Large intestine (tissue), 12 donors: ENCODE measurements at places on chromosomes 4 and X. TPM values are rescaled to one million over a fixed set of nuclear protein-coding genes. Genes with fewer than 3 reads are reported as not detected.

DNA sequence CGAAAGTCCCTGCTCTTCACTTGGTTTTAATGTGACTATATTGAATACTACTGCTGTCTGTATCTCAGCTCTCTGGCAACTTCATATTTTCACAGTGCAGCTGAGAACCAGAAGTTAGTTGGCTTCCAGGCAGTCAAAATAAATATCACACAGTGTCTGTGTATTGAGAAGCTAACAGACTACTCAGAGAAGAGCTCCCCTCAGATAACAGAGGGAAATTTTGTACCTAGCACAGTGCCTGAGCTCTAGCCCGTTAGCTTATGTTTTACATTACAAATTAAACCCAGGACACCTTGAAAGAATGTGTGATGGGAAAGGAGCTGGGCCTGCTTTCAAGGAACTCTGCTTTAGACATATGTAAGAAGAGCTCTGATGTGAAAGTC lies 22.7 kb downstream of the JADE1 start:
- peaks cover 31% of the 10 kb centered on the region for H3K4me1 ChIP-seq
- no peak overlapping the region for H3K4me3 ChIP-seq
- peaks cover 16% of the 10 kb centered on the region for H3K36me3 ChIP-seq
- DNase-seq, result no peak
- no peaks in the 10 kb centered on the region for H3K27me3 ChIP-seq

C4orf51 gene
- polyA plus RNA-seq, result not detected

S100P gene
- 5.0 TPM for polyA plus RNA-seq

GRCh38 chrX:22889819-22890218 lies 109.9 kb upstream of the DDX53 start:
- H3K36me3 ChIP-seq, result no peaks in the 10 kb centered on the region
- H3K27ac ChIP-seq, result no peak overlapping the region
- no peaks in the 10 kb centered on the region for H3K27me3 ChIP-seq
- H3K4me1 ChIP-seq, result no peaks in the 10 kb centered on the region

DNA sequence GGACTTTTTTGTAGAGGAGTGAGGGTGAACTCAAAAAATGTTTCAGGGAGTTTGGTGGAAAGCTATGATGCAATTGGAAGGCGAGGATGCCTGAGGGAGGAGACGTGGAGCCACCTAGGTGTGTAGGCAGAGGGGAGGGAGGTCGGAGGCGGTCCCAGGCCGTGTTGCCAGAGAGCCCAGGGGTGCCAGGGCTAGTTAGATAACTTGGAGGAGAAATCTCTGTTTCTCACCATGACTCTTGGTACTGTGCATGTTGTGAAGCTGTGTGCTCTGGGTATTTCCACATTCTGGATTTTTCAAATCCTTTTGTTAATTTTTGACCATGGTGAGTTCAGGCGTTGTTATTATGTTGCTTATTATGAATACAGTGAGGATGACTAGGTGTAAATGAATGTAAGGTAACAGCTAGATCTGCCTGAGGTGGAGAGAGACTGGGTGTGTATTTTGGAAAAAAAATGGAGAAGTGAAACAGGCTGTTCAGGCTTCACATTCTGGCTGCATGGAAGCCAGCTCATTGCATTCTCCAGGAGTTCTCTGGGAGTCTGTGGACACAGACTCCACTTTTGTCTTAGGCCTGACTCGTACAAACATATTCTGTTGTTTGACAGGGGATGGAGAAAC lies 4.5 kb downstream of the RAB9A start:
- no peak overlapping the region for H3K27ac ChIP-seq
- peaks cover 8% of the 10 kb centered on the region for H3K4me1 ChIP-seq
- H3K36me3 ChIP-seq, result no peaks in the 10 kb centered on the region
- no peak overlapping the region for H3K4me3 ChIP-seq
- no peaks in the 10 kb centered on the region for H3K27me3 ChIP-seq

MAGEA10 gene
- 0.06 TPM for polyA plus RNA-seq

DNA sequence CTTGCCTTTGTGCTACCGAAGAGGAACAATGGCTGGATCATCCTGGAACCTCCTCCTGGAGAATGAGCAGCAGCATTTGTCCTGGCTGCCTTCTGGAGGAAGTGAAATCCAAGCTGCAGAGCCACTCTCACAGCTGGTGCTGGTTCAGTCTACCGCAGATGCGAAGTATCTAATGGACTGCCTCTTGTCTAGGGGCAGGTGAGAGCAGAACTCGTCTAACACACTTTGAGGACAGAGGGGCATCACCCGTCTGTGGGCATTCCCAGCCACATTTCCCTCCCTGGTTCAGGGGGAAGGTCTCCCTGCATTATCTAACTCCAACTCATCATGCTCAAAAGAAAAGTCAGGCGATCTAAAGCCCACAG lies 338.2 kb upstream of the GATB start:
- H3K36me3 ChIP-seq, result no peaks in the 10 kb centered on the region
- H3K4me1 ChIP-seq, result peaks cover 21% of the 10 kb centered on the region
- DNase-seq, result no peak
- H3K4me3 ChIP-seq, result no peak overlapping the region
- H3K27me3 ChIP-seq, result no peaks in the 10 kb centered on the region
- H3K27ac ChIP-seq, result no peak overlapping the region

GRCh38 chrX:16662402-16662801 lies 12.4 kb downstream of the S100G start:
- no peak for DNase-seq
- no peaks in the 10 kb centered on the region for H3K27me3 ChIP-seq
- no peak overlapping the region for H3K27ac ChIP-seq
- H3K4me1 ChIP-seq, result no peaks in the 10 kb centered on the region

- DNase-seq, result no peak
- no peaks in the 10 kb centered on the region for H3K36me3 ChIP-seq
- H3K27ac ChIP-seq, result no peak overlapping the region
- no peaks in the 10 kb centered on the region for H3K27me3 ChIP-seq
- H3K4me3 ChIP-seq, result no peak overlapping the region
Observed at GRCh38 chr4:16237715-16238114, 11.4 kb upstream of the TAPT1 start.

DNA sequence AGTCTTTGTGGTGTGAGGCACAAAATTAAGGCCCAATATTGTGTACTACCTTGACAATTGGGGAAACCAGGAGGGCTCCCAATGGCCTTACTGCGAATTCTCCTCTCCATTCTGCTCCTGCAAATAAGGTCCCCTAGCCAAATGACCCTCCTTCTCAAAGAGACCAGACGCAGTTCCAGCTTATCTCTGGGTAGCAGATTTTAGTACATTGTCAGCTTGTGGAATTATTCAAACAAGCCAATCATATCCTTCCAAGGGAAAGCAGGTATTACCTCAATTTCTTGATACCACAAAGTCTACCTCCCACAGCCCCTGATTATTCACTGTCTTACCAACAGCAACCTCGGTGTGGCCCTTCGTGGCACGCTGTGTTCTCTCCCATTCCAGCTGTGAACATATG lies 7.8 kb upstream of the ZBTB33 start:
- no peak overlapping the region for H3K27ac ChIP-seq
- H3K4me1 ChIP-seq, result no peaks in the 10 kb centered on the region
- DNase-seq, result no peak
- no peak overlapping the region for H3K4me3 ChIP-seq

RBM10 gene
- 39.5 TPM for polyA plus RNA-seq

DNA sequence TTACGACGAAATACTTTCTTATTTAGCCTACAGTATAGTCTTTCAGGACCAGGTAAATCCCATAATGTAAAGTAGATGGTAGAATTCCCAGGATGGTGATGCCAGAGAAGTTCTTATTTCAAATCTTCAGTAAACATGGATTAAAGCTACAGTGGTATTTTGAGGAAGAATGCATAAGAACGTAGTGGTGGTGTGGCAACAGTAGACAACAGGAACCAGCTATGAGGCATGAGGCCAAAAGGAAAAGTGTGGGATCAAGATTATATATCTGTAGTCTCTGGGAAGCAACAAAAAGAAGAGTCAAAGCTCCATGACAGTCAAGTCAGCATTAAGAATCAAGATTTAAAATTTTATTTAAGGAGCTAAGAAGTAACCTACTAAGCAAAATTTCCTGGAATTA lies 60.2 kb downstream of the METTL14 start:
- no peaks in the 10 kb centered on the region for H3K27me3 ChIP-seq
- H3K4me3 ChIP-seq, result no peak overlapping the region
- H3K27ac ChIP-seq, result no peak overlapping the region
- peaks cover 57% of the 10 kb centered on the region for H3K36me3 ChIP-seq
- no peak for DNase-seq

UGT8 gene
- 76.6 TPM for polyA plus RNA-seq

ADRA2C gene
- 0.90 TPM for polyA plus RNA-seq

ARHGAP6 gene
- polyA plus RNA-seq, result 5.1 TPM

ACE2 gene
- polyA plus RNA-seq, result 428 TPM

DNA sequence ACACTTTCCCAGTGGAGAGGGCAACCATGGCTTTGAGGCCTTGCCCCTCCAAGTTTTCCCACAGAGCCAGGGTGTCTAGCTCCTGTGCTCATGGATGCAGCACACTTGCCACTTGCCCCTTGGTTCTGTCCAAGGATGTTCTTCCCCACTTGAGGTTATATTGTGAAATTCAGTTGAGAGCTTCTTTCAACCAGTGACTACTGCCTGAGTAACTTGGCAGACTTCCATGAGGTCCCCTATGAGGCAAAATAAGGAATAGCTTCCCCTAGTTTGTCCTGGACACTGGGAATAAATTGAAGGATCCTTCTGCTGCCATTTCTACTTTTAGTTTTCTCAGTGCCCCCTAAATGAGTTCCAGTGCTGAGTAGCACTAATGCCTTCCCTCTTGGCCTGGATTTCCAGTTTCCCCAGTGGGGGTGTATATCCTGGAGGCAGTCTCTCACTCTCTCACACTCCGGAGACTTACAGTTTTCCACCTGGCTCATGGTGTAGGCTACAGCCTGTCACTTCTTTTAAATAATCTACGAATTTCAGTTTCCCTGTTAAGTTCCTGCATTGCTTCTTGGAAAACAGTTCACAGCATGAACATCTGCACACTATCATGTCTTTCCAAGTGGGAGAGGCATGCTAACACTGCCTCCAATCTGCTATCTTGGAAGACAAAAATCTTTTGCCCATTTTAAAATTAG lies 36.4 kb upstream of the ADH4 start:
- no peaks in the 10 kb centered on the region for H3K27me3 ChIP-seq
- no peaks in the 10 kb centered on the region for H3K36me3 ChIP-seq
- DNase-seq, result no peak
- no peak overlapping the region for H3K4me3 ChIP-seq
- H3K4me1 ChIP-seq, result no peaks in the 10 kb centered on the region

DNA sequence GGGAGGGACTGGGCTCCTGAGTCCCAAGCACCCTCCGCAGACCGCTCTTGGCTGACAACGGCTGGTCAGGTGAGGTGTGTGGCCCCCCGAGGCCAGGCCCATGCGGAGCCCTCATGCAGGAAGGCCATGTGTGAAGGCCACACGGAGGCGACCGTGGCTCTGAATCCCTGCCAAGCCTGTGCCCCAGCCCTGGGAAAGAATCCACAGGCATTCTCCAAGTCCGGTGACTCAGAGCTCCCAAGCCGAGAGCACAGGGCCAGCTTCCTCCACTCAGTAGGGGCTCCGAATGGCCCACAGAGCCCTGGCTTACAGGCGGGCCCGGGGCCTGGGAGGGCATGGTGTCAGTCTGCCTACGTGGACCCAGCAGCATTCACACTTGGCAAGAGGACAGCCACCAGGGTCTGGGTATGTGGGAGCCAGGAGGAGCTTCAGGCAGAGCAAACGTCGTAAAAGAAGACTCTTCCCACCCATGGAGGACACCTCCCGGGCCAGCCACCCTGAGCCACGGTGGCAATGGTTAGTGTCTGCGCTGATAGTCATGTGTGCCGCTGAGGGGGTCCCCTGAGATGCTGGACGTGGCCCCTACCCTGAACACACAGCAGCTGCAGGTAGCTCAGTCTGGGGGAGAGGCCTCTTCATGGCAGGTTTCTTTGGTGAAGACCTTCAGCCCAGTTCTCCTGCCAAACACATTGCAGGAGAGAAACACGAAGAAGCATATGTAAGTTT lies 105.7 kb downstream of the PSAPL1 start:
- H3K4me3 ChIP-seq, result no peak overlapping the region
- no peaks in the 10 kb centered on the region for H3K27me3 ChIP-seq
- no peak for DNase-seq

NR0B1 gene
- polyA plus RNA-seq, result 0.21 TPM

PABPC1L2B gene
- 0.04 TPM for polyA plus RNA-seq

DNA sequence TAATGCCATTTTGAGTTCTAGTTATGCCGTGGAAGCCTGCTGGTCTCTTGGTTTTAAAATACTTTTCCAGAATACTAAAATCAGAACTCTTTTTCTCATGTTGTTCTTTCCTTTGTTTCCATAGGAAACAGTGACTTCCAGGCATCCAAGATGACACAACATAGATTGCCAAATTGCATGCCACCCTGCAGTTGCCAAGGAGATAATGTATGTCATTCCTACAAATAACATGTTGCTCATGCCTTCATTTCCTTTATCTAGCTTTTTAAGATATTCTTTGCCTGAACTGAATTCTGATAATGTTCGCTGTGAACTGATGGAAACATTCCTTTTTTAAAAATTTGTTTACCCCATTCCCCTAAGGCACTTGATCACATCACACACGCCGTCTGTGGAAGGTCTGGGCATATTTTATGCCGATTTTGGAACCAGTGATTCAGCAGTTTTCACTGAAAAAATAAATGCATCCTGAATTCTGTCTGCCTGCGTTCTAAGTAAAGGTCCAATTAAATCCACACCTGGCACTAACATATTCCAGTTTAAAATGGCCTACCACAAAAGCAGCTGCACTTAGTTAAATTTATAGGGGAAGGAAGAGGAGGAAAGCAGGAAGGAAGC lies 38.0 kb upstream of the COX7B2 start:
- no peaks in the 10 kb centered on the region for H3K36me3 ChIP-seq
- H3K4me1 ChIP-seq, result no peaks in the 10 kb centered on the region
- no peak overlapping the region for H3K4me3 ChIP-seq
- no peak overlapping the region for H3K27ac ChIP-seq
- no peaks in the 10 kb centered on the region for H3K27me3 ChIP-seq

DNA sequence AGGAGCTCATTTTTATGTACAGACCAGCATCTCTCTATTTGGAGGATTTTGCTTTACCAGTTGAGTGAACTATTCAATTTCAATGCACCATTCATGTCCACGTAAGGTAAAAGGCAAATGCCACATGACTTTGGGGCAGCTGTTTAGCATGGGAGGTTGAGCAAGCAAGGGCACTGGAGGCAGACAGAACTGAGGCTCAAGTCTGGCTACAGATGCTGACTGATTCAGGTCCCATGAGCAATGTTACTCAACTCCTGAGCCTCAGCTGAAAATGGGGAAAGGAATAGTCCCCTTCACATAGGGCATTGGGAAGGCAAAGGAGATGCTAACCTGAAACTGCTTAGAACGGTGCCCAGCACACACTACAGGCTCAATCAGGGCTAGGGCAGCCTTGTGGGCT lies 93.0 kb upstream of the MTM1 start:
- no peaks in the 10 kb centered on the region for H3K4me1 ChIP-seq
- H3K36me3 ChIP-seq, result no peaks in the 10 kb centered on the region
- no peak overlapping the region for H3K27ac ChIP-seq
- DNase-seq, result no peak
- H3K27me3 ChIP-seq, result no peaks in the 10 kb centered on the region

GRCh38 chr4:149489321-149489720 lies 326.3 kb downstream of the IQCM start:
- no peaks in the 10 kb centered on the region for H3K36me3 ChIP-seq
- H3K27me3 ChIP-seq, result no peaks in the 10 kb centered on the region
- H3K4me1 ChIP-seq, result peaks cover 4% of the 10 kb centered on the region
- no peak for DNase-seq

GRCh38 chr4:55931833-55932232 lies 16.9 kb upstream of the CEP135 start:
- no peaks in the 10 kb centered on the region for H3K36me3 ChIP-seq
- peaks cover 10% of the 10 kb centered on the region for H3K4me1 ChIP-seq
- H3K27me3 ChIP-seq, result no peaks in the 10 kb centered on the region
- no peak overlapping the region for H3K4me3 ChIP-seq
- no peak for DNase-seq

GRCh38 chr4:47830265-47831025 lies 7.4 kb downstream of the CORIN start:
- peaks cover under 1% of the 10 kb centered on the region for H3K4me1 ChIP-seq
- H3K4me3 ChIP-seq, result no peak overlapping the region
- H3K27ac ChIP-seq, result no peak overlapping the region
- H3K27me3 ChIP-seq, result peaks cover 3% of the 10 kb centered on the region
